ENCODE measurements at places on chromosomes 1 and 21. TPM values are rescaled to one million over a fixed set of nuclear protein-coding genes. Genes with fewer than 3 reads are reported as not detected.
A peak's percentile ranks its signal among the peaks of the same experiment; 100 is the strongest.

GRCh38 chr1:1612104-1612400 is 3.2 kb upstream of the MIB2 start:
- no peak for DNase-seq

GRCh38 chr1:183365093-183365492 is 53.1 kb downstream of the NMNAT2 start:
- DNase-seq, result no peak

Gene C1orf21
- total RNA-seq, result 15.8 TPM

Gene KRTAP12-2
- total RNA-seq, result not detected

Gene CYP4X1
- total RNA-seq, result not detected

DNA sequence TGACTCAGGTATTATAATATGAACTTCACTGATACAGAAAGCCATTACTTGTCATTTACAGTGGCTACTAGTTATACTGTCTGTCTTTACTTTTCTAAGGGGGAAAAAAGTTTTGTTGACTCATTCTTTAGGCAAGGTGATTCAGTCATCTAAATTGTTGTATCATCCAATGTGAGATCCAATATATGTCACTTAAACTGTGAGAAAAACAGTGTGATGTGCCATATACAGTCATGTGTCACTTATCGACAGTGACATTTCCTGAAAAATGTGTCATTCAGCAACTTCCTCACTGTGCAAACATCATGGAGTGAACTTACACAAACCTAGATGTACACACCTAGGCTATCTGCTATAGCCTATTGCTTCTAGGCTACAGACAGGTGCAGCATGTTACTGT is 57.6 kb downstream of the KCNK2 start:
- peak; percentile 9 for DNase-seq

DNA sequence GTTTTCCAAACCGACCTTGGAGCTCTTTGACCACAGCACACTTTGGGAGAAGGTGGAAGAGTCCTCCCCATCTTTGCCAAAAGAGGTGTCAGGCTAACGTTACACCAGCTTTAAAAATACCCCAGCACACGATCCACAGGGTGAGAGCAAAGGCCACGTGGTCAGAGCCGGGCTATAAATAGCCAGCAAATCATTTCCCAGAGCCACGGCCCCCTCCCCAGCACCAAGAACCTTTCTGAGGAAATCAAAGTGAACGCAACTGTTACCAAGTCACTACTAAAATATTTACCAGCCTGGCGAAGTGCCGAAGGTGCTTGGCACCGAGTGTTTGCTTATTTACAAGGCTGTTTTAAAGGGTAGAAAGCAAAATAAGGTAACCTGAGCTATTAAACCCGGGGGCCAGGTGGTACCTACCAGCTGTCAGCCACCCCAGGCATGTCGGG is 72.4 kb downstream of the CASZ1 start:
- DNase-seq, result peak; percentile 26

Gene SH3BGR
- total RNA-seq, result 1.6 TPM

Gene CELA2A
- total RNA-seq, result not detected

Gene ASB17
- not detected for total RNA-seq

Gene TEX38
- total RNA-seq, result not detected

DNA sequence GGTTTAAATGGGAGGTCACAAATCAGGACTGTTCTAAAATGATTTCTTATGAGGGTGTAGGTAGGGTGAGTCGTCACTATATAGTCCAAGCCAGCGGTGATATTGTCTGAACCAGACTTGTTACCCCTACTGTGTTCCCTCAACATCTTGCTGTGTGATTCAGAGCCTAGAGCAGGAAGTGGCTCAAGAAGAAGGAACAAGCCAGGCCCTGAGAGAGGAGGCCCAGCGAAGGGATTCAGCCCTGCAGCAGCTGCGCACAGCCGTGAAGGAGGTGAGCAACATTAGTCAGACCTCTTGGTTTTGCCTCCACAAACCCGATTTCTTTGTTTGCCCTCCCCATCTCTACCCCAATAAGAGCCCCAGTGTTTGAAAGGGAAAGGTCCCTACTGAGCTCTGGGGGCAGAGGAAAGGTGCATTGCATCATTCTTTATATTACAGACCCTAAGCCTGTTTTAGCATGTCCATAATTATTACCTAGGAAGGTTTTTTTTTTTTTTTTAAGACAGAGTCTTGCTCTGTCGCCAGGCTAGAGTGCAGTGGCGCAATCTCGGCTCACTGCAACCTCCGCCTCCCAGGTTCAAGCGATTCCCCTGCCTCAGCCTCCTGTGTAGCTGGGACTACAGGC is 5.0 kb upstream of the SH3BGRL3 start:
- peak; percentile 57 for DNase-seq

DNA sequence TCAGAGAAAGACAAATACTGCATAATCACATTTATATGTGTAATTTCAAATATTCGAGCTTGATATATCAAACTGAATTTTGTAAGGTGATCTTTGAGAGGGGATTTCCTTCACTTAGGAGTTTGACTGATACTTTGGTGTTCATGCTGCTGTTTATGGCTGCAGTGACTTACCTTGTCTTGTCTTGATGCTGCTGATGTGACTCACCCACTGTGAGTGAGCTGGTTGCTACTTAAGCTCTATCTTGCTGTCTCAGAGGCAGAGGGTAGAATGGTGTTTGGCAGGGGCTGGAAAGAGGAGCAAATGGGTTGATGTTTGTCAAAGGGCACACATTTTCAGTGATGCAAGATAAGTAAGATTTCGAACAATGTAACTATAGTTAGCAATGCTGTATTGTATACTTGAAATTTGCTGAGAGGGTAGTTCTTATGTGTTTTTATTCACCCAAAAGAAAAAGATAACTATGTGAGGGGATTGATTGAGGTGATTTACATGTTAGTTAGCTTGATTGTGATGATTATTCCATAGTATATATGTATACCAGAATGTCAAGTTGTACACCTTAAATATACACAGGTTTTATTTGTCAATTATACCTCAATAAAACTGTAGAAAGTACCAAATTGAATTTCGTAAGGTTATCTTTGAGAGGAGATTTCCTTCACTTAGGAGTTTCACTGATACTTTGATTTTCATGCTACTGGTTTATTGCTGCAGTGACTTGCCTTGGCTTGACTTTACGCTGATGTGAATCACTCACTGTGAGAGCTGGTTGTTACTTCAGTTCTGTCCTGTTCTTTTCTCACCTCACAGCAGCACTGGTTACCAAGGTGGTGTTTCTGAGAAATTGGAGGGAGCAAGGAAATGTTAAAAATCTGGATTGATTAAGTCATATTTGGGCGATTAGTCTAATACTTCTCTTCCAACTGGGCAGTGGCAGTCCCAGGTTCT is 94.5 kb upstream of the SLC5A9 start:
- no peak for DNase-seq

Gene DNAJC6
- total RNA-seq, result 0.18 TPM

Gene GCSAML
- not detected for total RNA-seq

- DNase-seq, result peak; percentile 36
Observed at GRCh38 chr1:87333692-87334347, 5.1 kb downstream of the LMO4 start.

DNA sequence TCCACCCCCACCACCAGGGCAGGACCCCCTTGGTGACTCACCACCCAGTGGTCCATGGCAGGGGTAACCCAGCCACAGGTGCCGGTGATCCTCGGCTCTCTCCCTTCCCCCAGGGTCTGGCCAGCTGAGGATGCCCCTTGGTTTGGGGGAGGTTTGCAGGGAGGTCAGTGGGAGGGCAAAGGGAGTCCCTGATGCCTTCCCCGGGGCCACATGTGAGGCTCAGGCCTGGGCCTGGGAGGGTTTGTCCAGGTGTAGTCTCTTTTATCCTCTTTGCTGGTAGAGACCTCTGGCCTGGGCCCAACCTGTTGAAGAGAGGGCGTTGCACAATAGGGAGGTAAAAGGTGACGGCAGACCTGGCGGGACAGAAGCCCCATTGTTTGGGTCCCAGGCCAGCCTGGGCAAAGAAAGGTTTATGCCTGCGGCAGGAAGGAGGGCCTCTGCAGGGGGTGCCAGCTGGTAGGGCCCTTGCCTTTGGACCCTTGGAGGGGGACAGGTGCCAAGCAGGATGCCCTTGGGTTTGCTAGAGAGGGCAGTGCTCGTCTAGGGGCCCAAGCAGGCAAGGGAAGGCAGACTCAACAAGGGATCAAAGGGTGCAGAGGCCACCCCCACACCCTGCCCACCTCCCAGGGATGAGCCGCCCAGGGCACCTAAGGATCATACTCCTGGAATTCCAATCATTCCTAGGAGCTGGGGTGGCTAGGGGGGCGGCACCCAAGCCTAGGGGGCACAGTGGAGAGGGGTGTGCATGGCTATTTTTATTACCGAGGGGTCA is 760 bp upstream of the TINAGL1 start:
- no peak for DNase-seq

DNA sequence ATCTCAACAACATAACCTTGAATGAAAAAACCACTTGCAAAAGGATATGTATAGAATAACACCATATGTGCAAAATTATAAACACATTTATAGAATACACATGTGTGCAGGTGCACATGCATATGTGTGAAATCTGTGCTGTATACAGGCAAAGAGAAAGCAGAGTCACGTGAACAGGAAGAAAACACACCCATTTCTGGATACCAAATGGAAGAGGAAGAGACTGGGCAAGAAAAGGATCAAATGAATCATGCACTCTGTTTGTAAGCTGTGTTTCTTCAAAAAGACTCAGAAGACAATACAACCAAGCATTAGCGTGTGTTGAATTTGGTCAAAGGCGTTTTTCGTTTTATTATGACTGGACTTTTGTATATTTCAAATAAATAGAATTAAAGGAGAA is 111.3 kb upstream of the ERG start:
- no peak for DNase-seq

DNA sequence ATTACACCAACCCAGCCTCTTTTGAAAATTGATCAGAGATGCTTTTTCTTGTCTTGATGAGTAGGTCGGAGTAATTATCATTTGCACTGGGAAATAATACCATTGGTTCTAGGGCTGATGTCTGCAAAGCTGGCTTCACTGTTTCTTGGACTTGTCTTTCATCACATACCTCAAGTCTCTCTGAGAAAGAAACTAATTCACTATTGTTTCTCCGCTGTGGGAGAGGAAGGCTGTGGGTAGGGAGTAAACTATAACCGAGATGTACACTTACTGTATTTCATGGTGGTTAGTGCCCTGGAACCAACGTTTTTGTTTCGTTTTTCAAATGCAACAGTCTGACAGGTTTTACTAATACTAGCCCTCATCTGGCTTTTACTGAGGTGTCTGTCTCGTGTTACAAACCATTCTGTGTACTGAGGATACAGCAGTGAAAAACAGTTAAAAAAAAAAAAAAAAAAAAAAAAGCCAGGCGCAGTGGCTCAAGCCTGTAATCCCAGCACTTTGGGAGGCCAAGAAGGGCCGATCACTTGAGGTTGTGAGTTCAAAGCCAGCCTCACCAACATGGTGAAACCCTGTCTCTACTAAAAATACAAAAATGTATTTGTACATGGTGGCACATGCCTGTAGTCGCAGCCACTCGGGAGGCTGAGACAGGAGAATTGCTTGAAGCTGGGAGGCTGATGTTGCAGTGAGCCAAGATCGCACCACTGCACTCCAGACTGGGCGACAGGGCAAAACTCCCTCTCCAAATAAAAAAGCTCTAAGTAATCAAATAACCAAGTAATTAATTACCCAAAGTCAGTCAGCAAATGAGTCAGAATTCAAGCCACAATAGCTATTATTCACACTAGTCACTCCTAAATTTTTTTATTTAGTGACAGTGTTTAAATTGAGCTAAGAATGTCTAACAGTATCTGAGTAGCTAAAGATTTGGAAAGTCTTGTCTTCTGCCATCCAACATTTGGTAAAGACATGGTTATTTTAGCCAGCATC is 23.3 kb downstream of the TOMM20 start:
- DNase-seq, result peak; percentile 32

DNA sequence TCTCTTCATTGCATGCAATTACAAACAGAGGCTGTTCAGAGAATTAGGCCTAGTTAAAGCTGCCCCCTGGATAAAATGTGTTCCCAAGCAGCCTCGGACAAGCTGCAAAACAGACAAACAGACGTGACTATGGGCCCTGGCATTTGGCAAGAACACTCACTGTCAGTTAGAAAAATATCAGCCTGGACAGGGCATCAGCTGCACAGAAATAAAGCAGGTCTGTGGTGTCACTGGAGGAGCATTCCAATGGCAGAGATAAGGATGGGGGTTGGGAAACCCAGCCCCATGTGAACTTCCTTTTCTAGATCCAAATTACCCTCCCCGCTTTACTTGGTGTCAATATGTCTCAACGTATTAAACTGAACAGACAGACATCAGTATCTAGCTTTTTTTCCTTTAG is 177.1 kb downstream of the GPATCH2 start:
- DNase-seq, result no peak

DNA sequence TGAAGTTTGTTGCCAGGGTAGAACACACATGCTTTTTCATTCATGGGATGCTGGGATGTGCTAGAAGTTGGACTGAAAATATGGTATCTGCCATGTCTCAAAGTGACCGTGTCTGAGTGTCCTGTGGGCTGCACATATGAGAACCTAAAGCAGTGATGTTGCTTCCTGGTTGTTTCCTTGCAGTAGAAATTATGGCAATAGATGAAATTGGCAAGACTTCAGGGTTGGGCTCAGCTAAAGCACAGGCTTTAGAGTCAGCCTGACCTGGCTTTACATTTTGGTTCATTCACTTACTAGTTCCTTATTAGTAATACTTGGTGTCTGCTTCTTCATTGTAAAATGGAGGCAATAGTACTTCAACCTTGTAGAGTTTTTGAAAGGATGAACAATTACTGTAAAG is 2.2 kb downstream of the LAMC2 start:
- no peak for DNase-seq

Gene RNF187
- total RNA-seq, result 14.0 TPM

GRCh38 chr1:199851439-199852140 is 175.9 kb upstream of the NR5A2 start:
- no peak for DNase-seq

DNA sequence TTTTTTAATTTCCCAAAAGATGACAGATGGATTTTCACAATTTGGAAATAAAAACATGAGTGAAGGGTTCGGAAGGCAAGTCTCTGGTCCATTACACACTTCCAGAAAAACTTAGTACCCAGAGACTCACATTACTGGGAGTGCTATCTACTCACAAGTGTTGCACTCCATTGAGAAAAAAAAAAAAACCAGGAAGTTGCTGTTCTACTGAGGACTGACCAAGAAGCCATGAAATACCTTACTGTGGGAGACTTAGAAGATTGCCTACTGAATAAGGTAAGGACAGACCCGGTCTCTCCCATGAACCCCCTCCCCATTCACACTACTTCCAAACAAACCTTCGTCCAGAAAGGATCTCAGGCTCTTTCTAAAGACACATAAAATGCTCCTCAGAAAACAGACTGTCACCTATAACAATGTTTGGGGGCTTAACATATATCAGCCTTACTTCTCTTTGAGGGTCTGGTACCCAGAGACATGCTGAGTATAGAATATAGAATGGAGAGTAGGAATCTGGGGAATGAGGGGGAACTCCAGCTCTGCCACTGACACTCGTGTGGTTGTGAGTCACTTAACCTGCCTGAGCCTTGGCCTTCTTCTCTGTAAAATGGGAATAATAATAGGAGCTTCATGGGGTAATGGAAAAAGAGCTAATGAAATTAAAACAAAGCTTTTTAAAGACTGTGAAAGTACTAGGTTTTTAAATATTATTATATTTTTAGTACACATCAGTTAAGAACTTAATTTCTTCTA is 1.4 kb downstream of the MAB21L3 start:
- no peak for DNase-seq

Gene PPIAL4G
- not detected for total RNA-seq

Gene CSRP1
- 1,861 TPM for total RNA-seq
